Hematopoietic multipotent progenitor cell (in vitro differentiated cells): ENCODE measurements at places on chromosomes 2 and 18.

DNA sequence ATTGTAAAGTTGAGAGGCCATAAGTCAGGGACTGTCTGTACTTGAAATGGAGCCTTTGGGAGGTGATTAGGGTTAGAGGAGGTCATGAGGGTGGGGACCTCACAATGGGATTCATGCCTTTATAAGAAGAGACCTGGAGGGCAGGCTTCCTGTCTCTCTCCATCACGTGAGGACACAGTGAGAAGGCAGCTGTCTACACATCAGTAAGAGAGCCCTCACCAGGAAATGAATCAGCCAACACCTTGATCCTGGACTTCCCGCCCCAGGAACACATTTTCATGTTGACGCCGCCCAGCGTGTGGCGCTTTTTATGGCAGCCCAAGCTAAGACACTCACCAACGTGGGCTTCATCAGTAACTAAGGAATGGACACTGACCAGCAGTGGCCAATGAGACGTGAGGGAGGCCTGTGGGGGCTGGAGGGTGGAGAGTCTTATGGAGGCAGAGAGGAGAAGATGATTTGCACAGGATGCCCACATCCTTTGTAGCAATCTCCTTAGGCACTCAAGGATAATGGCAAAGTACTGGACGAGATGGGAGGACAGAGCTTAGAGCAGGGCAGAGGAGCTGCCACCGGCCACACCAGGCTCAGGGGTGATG is 162.7 kb downstream of the EIPR1 start:
- DNase-seq = no peak

DNA sequence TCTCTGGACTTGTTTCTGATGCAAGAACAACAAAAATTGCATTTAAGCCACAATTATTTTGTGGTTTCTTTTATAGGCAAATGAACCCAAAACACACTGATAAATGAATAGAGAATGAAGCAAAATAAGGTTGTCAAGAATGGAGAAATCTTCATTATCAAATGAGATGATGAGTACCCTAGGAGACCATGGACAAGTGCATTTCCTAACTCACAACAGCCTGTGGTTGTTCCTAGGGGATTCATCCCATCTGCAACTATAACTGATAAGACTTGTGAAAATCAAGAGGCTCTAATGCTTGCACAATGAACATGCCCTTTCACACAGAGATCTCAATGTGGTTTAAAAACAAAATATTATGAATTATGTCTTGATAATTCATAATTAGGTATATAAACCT is 159.9 kb downstream of the PDE1A start:
- DNase-seq = no peak

- peak; percentile 72 for DNase-seq
Measured at GRCh38 chr2:81266106-81266505, 961.6 kb upstream of the LRRTM1 start.

GRCh38 chr2:167681234-167682015 is 566.0 kb downstream of the STK39 start:
- DNase-seq = no peak

DNA sequence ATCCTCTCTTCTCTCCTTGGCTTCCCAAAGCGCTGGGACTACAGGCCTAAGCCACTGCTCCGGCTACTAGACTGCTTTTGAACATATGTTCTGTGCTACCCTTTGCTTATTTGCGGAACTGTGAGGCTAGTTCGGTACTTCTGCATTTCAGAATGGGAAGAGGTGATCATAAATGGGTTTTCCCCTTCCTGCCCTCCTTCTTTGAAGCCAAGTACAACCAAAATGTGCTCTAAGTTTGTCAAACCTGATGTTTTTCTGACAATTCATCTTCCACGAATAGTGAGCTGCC is 1.7 kb upstream of the ESCO1 start:
- no peak for DNase-seq

GRCh38 chr2:42810971-42811811 is 18.8 kb upstream of the HAAO start:
- peak; percentile 54 for DNase-seq

DNA sequence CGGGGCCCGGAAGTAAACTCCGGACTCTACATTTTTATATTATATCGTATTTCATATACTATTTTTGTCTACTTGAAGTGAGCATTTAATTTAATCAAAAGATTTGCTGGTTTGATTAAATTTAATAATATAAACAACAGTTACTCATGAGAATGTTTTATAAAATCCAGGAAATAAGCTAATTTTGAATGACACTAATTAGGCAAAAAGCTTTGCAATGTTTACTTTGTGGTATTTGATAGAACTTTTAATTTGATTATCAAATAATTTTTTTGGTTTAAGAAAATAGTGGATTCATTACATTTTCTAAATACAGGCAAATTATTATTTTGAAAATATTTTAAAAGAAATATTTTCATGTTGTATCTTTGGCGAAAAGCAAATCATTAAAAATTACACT is 900.4 kb upstream of the CDH2 start:
- no peak for DNase-seq

DNA sequence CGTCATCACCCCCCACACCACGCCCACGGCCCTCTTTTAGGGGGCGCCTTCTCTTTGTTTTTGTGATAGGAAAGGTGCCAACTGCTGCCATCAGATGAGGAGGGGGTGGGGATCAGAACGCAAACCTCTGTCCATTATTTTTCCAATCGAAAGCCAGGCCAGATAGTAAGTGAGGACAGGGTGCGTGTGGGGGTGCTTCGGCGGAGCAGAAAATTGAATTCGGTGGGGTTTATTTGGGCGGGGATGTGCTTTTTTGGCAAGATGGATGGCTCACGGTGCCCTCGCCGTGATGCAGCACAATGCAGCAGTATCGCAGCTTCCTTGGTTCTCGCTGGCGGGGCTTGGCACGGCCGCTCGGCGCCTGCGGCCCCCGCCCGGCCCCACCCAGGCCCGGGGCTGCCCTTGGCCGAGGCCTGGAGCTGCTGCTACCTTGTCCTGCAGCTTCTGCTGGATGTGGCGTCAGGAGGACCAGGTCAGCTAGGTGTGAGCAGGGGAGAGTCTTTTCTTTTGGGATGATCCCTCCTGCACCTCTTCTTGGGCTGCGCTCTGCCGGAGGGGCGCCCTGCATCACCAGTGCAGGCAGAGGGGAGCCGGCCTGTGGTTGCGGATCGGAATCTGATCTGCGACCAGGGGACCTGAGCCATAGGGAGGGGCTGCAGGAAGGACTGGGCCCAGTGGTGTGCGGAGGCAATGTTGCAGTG is 1.3 kb downstream of the SPTBN1 start:
- DNase-seq = peak; percentile 50

DNA sequence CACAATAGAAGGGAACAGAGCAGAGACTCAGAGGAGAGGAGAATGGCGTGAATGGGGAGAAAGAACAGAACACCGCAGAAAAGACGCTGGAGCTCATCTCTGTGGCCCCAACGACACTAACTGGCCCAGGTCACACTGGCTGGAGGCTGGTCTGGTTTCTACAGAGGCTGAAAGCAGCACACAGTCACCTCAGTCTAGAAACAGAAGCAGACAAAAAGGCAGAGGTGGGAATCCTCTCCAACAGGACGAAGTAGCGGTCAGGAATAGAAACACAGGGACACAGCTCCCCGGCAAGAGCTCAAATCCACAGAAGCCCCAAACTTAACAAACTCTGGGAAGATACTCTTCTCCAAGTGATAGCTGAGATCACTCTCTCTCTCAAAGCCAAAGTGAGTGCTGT is 9.2 kb downstream of the SLC66A2 start:
- DNase-seq = no peak

- DNase-seq = no peak
Measured at GRCh38 chr2:132668987-132669907, 758 bp downstream of the LYPD1 start.

- DNase-seq = no peak
Measured at GRCh38 chr2:219687272-219687671, 59.8 kb downstream of the SLC4A3 start.

DNA sequence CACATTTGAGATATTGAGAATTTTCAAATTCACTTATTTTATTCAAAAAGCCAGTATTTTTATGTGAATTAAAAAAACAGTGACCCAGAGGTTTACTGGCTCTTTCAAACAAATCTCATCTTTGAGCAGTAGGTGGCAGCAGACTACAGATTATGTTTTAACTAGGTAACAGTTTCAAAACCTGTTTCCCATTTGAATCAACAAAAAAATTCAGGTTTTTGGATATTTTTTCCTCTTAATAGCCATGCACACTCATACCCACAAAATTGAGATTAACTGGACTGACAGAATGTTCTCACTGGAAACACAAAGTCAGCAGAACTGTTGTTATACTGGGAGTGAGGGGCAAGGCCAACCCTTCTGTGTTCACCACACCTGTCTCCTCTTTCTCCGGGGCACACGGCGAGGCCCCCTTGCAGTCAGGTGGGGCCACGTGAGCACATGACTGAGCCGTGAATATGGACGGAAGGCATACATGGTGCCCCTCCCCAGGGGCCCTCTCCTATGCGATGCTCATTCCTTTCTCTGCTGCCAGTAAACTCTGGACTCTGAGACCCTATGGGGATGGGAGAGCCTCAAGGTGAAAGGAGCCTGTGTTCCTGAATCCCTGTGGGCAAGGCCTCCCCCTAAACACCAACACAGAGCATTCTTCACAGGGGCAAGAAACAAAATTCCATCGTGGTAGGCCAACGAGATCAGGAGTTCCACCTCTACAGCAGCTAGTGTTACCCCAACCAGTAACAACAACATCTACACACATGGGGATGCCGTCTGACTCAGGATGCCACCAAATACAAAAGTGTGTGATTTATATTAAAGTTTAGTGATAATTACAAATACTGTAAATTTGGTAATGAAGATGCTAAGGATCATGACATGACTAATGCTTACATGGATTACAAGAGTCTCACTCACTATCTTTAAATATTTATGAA is 80.4 kb downstream of the LPIN2 start:
- DNase-seq = peak; percentile 54

DNA sequence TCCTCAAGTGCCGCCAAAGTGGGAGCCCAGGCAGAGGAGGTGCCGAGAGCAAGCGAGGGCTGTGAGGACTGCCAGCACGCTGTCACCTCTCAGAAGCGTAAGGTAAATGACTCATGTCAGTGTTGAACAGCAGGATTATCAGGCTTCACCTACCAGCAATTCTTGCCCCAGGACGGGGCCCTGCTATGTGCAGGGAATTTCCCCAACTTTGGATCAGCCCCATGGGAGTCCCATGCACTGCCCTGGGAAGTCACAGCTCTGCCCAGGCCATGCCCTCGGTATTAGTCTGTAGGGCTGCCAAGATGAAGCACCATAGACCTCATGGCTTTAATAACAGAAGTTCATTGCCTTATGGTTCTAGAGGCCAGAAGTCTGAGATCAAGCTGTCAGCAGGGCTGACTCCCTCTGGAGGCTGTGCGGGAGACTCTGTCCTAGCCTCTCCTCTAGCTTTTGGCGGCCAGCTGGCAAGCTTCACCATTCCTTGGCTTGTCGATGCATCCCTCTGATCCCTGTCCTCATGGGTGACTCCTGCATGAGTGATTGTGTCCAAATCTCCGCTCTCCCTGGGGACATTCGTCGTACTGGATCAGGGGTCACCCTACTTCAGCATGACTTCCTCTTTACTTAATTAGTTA is 55.9 kb downstream of the TRPM8 start:
- no peak for DNase-seq

DNA sequence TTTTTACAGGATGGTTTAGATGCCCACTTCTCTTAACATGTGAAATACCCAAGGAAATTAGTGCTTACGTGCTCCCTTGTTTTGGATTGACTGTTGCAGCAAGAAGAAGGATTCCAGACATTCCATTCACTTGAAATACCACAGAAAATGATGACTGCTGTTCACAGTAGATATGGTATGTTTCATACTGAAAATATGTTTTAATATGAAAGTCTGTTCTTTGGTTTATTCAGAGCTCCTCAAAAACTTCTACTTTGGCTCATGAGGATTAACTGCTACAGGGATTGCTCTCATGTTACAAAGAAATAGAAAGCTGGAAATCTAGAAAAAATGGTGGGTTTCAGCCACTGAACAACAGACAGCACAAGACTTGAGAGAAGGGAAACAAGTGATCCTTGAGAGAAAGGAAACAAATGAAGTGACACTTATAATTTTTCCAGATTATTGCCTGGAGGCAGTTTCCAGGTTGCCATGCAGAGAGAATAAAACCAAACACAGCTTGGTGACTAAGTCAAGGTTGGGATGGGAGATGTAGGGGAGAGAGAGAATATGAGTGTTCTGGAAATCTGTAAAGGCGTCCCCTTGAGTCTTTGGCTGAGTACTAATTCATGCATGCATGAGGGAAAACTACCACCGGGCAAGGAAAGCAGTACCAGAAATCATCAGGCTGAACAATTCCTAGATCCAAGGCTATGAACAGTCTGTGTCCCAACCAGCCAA is 348.1 kb downstream of the CLIP4 start:
- DNase-seq = no peak

- DNase-seq = no peak
Measured at GRCh38 chr2:45510701-45511420, 100.2 kb downstream of the SRBD1 start.

DNA sequence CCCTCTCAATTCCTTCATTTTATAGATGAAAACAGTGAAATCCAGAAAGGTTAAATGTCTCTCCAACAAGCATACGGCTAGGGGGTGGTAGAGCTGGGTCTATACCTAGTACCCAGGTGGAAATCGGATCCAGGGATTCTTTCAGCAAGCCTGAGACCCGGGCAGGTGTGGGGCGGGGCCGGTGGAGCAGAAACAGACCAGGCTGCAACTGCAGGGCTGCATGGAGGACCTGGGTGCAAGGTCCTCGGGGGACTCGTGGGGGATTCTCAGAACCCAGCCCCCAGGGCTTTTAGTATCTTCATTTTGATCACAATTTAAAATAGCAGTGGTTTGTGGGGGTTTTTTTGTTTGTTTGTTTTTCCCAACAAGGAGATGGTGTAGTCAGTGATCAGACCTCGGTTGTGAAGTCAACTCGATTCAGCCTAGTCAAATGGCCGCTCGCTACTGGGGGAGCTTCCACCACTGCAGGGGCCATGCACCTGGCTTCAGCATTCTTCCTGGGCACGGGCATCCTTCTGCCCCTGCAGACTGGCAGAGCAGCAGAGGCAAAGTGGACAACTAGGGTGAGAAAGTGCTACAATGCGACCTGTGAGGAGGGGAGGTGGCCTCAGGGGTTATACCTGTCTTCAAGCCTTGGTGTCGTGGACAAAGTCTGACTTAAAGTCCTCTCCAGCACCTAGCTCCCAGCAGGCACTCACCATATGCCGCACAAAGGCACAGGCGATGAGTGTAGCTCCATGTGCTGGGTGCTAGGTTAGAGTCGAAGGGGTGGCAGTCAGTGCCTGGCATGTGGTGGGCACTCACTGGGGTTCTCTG is 46.3 kb downstream of the GORASP2 start:
- no peak for DNase-seq

- DNase-seq = no peak
Measured at GRCh38 chr2:20930928-20931327, 108.0 kb upstream of the LDAH start.

- DNase-seq = no peak
Measured at GRCh38 chr2:124834331-124834730, 809.2 kb downstream of the CNTNAP5 start.

GRCh38 chr2:3141696-3142095 is 235.9 kb downstream of the EIPR1 start:
- DNase-seq = no peak

GRCh38 chr18:24831081-24831480 is 370.6 kb downstream of the HRH4 start:
- no peak for DNase-seq
